ENCODE measurements at places on chromosomes 3 and 15.

GRCh38 chr15:52068004-52068615 is 44.5 kb downstream of the BCL2L10 start:
- no peak for DNase-seq

DNA sequence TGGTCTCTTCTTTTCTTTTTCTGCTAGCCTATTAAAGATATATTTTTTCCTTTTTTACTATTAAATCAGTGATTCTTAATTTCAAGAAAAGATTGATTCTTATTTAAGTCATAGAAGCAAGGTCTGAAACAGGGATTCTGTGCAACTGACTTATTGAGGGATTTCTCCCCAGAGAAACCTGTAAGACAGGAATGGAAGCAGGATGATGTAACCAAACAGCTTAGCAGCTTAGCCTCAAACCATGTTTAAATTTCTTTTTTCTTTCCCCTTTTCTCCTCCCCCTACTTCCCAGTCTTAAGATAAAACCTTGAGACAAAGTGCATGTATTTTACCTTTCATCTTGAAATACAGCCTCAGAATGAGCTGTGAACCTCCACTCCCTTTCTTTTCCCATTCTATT is 322.8 kb downstream of the NEK10 start:
- DNase-seq: no peak

GRCh38 chr3:31635545-31635944 is 102.8 kb downstream of the STT3B start:
- DNase-seq: no peak

GRCh38 chr3:15989419-15989818 is 185.1 kb upstream of the GALNT15 start:
- no peak for DNase-seq

DNA sequence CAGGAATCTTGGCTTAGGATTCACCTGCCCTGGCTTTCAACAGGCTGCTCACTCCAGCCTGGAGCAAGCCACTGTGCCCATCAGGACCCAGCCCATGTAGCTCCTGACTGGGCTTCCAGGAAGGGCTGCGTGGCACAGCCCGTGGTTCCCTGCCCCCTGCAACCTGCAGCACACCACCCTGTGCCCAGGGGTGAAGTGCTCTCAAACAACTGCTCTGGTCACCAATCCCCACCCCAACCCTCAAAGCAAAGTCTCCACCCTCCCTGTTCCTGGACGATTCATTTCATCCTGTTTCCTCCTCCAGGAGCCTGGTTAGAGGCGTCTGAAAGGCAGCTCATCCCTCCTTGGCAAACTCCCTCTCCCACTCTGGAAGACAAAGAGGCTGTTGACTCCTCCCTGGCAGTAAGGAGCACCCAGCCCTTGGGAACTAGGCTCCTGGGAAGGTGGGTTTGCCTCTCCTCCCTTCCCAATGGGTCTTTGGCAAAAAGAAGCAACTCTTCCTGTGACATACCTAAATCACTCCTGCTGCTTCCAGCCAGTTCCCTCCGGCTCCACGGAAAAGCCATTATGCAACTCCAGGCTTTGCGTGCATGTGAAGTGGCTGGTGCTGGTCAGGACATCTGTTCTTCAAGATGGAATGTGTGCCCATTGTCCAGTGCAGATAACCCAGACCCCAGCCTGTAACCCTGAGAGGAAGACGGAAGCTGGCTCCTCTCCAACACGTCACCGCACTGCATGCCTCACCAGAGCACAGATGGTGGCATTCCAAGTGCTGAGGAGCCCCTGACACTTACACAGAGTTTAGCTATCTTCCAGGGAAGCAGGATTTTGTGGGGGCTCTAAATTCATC is 29.1 kb upstream of the VIPR1 start:
- no peak for DNase-seq

GRCh38 chr15:55907797-55908196 is 85.6 kb downstream of the NEDD4 start:
- DNase-seq: peak; percentile 86

DNA sequence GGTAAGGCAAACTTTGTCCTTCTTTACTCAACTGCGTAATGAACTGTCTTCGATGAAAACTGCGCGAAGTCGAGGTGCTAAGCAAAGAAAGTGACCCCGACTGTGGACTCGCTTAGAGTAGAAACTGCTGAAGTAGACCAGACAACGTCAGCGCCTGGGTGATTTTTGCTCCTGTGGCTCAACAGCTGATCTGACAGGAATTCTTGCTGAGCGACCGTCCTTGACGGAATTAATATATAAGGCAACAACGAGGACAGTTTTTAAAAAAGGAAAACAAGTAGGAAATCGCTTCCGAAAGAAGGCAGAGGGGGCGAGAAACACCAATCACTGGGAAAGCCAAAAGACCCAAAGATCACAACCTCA is 541 bp downstream of the RPS27L start:
- DNase-seq: no peak

DNA sequence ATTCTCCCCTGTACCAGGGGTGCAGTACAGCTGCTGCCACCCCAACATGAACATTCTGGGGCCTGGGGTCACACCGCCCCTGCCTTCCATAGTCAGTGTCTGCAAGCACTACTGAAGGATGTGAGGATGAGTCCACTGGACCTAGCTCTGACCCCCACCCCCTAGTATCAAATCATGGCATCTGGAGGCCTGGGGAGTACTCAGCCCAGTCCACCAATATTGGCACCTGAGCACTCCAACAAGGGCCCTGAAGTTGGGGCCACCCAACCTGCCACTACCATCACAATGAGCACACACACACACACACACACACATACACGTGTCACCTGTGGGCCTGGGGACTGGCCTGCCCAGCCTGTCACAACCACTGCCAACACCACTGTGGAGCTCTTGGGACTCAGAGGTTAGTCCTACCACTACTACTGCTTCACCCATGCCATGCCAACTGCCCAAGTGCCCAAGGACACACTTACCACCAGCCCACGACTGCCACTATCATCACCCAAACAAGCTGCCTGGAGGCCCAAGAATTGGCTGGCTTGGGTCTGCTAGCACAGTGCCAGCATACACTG is 253.9 kb downstream of the MCTP2 start:
- DNase-seq: no peak

DNA sequence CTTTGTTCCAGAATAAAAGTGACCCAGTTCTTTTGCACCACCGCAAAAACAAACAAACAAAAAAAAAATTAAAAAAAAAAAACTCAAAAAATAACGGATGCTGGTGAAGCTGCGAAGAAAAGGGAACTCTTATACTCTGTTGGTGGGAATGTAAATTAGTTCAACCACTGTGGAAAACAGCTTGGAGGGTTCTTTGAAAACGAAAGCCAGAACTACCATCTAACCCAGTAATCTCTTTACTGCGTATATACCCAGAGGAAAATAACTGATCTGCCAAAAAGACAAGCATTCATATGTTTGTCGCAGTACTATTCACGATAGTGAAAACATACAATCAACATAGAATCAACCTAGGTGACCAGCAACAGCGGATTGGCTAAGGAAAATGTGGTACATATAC is 298.9 kb upstream of the CBLB start:
- DNase-seq: no peak

DNA sequence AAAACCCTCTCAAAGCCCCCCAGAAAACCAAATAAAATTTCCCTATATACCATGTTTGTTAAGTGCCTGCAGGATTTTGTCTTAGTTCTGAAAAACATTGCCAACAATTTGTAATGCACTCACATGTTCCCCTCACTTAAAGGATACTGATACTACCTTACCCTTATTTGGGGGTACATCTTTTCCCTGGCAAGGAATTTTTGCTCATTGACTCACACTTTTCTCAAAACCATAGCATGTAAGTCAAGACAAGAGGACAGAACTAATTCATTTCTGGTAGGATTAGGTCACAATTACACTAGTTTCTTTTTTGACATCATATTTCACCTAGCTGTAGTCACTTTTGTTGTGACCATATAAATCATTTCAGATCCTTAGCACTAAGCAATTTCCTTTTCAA is 222.2 kb downstream of the THRB start:
- DNase-seq: no peak

- DNase-seq: peak; percentile 36
Observed at GRCh38 chr3:142844339-142844977, 44.4 kb downstream of the PCOLCE2 start.

DNA sequence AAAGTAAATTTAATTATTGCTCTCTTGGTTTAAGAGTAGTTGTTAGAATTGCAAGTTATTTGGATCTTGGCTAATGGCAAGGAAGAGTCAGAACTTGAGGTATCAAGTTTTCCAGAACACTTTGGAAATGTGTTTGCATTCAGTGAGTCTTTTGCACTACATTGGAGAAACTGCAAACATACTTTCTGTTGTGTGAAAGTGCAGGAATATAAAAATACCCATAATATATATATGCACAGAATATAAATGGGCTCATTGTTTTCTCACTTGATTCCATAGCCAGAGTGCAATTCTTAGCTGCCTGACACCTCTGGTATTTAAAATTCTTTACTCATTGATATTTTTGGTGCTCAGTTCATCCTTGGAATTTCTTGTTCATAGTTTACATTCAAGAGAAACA is 92.9 kb downstream of the HCN4 start:
- DNase-seq: no peak

GRCh38 chr15:68347392-68347791 is 69.8 kb downstream of the FEM1B start:
- no peak for DNase-seq

- DNase-seq: no peak
Observed at GRCh38 chr3:196377321-196377720, 39.1 kb upstream of the TM4SF19 start.

DNA sequence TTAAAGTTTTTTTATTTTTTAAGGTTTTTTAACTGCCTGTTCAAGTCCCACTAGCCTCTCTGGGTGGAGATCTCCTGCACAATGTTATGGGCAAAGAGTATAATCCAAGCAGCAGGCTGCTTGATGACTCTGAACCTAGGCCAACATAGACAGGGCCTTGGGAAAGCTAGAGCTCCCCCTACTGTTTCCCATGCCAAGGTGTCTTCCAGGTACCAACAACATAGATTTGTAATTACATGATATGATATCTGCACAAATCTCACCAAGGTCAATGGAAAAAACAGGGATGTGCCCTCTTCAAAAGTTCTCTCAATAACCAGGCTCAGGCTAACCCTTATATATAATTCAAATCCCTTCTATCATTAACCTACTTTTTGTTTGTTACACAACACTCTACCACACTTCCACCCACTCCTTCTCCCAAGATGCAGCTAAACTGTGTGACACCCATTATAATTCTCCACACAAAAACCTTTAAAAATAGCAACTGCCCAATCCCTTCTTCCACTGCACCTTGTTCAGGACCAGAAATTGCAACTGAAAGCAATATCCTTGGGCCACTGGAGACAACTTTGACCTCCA is 43.8 kb downstream of the RBM15B start:
- peak; percentile 8 for DNase-seq

DNA sequence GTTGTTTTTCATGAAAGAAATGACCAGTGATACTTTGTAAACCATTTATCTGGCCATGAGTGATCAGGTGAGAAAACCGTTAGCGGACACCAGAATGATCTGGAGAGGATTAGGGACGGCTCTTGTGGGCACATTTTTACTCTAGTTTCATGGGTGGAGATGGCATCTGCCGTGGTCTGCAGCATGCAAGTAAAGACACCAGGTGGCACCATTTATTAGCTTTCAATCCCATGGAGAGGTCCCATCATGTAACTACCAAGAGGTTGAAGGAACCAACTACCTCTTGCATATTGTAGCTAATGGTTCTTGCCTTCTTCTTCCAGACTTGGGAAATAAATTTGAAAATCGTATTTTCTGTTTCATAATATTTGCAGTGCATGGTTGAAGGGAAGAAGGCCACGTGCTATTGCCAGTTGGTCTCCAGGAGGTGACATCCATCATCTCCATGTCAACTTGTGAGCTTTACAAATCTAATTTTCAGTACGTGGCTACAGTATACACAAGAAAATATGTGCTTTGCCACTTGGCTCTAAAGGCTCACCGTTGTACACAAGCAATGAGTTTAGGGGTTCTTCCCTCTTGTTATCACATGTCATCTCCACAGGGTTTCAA is 1.5 kb upstream of the MAPKBP1 start:
- DNase-seq: no peak

- no peak for DNase-seq
Observed at GRCh38 chr3:33438881-33439545, 1.2 kb downstream of the UBP1 start.

DNA sequence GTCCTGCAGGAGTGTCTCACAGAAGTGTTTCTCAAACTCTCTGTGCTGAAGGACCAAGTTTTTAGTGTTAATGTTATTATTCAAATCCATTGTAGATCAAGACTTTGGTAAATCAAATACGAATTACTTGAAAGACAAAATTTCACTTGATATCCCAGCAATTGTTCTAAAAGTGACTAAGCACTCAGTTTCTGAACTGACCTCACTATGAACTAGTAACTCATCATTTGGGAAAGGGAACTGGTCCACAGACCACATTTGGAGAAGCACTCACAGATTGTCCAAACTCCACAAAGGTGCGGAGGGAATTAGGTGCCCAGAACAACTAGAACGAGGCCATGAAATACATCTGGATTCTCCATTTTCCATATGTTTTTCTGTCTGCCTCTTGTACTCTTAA is 25.6 kb downstream of the FAM43A start:
- no peak for DNase-seq

GRCh38 chr3:152857082-152857481 is 22.2 kb downstream of the P2RY1 start:
- no peak for DNase-seq

DNA sequence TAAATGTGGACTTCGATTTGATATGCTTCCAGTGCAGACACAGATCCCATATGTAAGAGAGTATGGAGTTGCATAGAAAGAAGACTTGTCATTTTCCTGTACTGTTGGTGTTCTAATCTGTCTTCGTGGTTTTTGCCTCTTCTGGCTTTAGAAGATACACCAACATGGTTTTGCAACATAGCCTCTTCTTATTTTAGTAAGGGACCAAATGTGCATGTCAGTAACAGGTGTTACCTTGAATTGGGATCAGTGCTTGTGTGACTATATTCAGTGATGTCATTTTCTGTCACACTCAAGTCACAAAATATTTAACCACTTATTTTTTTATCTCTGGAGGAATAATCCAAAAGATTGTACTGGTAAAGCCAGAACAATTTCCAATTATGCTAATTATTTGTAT is 140.4 kb downstream of the SNRPN start:
- DNase-seq: no peak

- DNase-seq: no peak
Observed at GRCh38 chr15:82313446-82313845, 35.8 kb downstream of the GOLGA6L10 start.

GRCh38 chr15:92061511-92062195 is 208.1 kb downstream of the SLCO3A1 start:
- DNase-seq: no peak

DNA sequence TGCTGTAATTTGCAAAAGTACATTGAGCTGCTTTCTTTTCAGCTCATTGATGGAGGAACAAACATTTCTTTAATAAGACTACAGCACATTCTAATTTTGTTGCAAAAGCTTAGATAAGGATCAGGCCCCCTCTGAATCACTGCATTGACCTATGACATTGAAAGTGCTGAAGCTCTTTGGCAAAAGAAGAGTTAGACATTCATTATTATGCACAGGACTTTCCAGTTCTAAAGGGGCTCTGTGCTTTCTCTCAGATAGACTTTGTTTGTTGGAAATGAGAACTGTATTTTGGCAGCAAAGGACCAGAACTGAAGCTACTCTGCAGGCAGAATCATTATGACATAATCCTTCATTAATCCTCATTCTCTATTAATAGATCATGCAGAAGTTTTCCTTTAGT is 252.9 kb upstream of the SOX2 start:
- no peak for DNase-seq

- no peak for DNase-seq
Observed at GRCh38 chr15:64697911-64698369, 77.4 kb downstream of the RBPMS2 start.

- no peak for DNase-seq
Observed at GRCh38 chr3:78792212-78792611, 975.6 kb downstream of the ROBO1 start.
